ENCODE measurements at places on chromosomes 2 and 18. TPM values are rescaled to one million over a fixed set of nuclear protein-coding genes. Genes with fewer than 3 reads are reported as not detected.

- peaks cover 3% of the 10 kb centered on the region for H3K36me3 ChIP-seq
- H3K4me3 ChIP-seq, result no peak overlapping the region
- H3K4me1 ChIP-seq, result no peaks in the 10 kb centered on the region
- peaks cover 4% of the 10 kb centered on the region for H3K27me3 ChIP-seq
These were observed 15.0 kb upstream of the SPOPL start for GRCh38 chr2:138486363-138487198.

DNA sequence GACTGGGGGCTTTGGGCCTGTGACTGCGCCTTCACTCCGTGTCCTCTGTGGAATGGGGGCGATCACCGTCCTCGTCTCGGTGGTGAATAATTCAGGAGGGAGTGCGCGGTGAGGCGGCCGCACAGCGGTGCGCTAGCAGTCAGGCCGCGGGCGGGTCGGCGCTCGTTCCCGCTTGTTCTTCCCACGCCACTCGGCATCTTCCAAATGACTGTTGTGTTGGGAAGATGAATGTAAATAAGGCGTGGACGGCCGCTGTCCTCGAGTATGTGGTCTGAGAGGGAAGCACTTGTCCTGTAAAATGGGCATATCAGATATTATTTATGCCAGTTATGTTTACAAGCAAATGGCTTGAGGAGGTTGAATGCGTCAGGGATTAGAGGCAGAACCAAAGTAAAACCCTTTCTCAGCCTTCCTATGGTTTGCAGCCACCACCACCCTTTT is 608 bp upstream of the VPS4B start:
- peaks cover 7% of the 10 kb centered on the region for H3K27me3 ChIP-seq
- no peak for DNase-seq
- H3K4me1 ChIP-seq, result peaks cover 22% of the 10 kb centered on the region
- H3K27ac ChIP-seq, result peak overlapping the region; percentile 97

DNA sequence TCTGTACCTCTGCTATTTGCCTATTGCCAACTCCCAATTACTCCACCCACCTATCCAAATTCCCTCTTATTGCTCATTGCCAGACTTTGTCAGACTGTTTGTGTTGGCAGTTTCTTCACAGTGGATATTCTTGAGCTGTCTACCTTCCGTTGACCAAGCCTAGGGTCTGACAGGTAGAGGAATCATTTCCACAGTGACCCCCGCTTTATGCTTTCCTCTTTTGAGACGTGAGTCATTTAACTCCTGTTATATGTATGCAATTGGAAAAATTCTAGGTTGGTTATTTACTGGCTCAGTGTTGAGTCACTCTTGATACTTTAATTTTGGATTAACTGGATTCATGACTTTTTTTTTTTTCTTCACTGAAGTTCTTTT is 187.7 kb downstream of the IRS1 start:
- peaks cover 4% of the 10 kb centered on the region for H3K27me3 ChIP-seq
- no peak overlapping the region for H3K27ac ChIP-seq
- DNase-seq, result no peak

DNA sequence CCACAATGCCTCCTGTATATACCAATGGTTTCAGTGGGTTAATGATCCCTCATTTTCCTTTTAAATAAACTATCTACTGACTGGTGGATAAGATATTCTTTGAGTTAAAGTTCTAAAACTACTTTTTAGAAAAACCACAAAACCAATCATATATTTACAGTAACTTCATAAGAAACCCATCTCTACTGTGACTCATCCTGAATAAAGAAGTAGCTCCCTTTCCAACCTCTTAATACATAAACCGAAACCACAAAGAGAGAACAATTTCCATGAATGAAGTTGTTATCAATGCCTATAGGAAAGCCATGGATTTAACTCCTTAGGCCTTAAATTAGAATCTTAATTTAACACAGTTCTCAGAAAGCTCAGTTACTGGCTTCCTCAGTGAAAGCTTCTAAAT is 227.0 kb upstream of the SMAD7 start:
- H3K4me3 ChIP-seq, result no peak overlapping the region
- peaks cover 30% of the 10 kb centered on the region for H3K4me1 ChIP-seq
- H3K27me3 ChIP-seq, result no peaks in the 10 kb centered on the region
- no peaks in the 10 kb centered on the region for H3K36me3 ChIP-seq
- no peak overlapping the region for H3K27ac ChIP-seq

- no peak overlapping the region for H3K27ac ChIP-seq
- H3K4me1 ChIP-seq, result peaks cover 3% of the 10 kb centered on the region
- no peaks in the 10 kb centered on the region for H3K27me3 ChIP-seq
- H3K36me3 ChIP-seq, result no peaks in the 10 kb centered on the region
- no peak overlapping the region for H3K4me3 ChIP-seq
- DNase-seq, result no peak
These were observed 135.6 kb upstream of the LGALSL start for GRCh38 chr2:64318476-64318748.

GRCh38 chr2:128628996-128629395 is 310.3 kb upstream of the HS6ST1 start:
- no peak overlapping the region for H3K4me3 ChIP-seq
- no peak overlapping the region for H3K27ac ChIP-seq
- no peaks in the 10 kb centered on the region for H3K36me3 ChIP-seq
- peaks cover 18% of the 10 kb centered on the region for H3K27me3 ChIP-seq
- DNase-seq, result no peak

Gene DIPK1C
- total RNA-seq, result not detected

DNA sequence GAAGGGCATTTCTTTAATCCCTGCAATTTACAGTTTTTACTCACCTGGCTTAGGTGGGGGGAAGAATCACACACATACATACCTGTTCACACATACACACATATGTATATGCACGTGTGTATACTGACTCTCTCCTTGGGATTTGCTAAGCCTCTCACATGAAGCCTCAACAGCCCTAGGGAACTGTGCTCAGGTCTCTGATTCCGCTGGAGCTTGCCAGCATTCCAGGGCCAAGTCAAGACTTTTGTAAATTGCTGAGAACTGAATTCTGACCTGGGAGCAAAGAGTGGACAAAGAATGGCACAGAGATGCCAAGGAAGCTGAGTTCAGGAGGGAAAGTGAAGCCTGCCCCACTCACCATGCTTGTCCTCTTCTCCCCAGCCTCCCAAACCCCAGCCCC is 177.3 kb downstream of the TMEM247 start:
- no peaks in the 10 kb centered on the region for H3K36me3 ChIP-seq
- no peak overlapping the region for H3K27ac ChIP-seq
- DNase-seq, result no peak
- H3K4me1 ChIP-seq, result no peaks in the 10 kb centered on the region
- no peak overlapping the region for H3K4me3 ChIP-seq

DNA sequence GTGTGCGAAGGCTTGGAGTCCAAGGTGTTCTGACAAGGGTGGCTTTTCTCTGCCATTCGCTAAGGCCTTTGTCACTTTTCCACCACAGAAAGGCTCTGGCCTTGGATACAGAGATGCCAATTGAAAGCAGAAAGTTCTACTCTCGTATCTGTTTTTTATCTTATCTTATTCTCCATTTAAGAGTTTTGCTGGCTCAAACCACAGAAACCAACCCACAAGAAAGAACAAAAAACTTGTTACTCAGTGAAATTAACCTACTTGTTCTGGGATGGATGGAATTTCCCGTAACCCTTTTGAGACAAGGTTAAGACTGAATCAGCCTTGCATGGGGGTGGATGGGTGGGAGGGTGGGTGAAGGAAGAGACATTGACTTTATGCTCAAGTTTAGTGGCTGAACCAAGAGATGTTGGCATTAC is 221.7 kb downstream of the CDH20 start:
- peak overlapping the region; percentile 88 for H3K27ac ChIP-seq
- H3K4me1 ChIP-seq, result peaks cover 9% of the 10 kb centered on the region
- peak overlapping the region; percentile 80 for H3K4me3 ChIP-seq
- H3K36me3 ChIP-seq, result no peaks in the 10 kb centered on the region

- no peak overlapping the region for H3K4me3 ChIP-seq
- DNase-seq, result no peak
- peaks cover 45% of the 10 kb centered on the region for H3K4me1 ChIP-seq
- peak overlapping the region; percentile 64 for H3K27ac ChIP-seq
These were observed 39.5 kb downstream of the SFT2D3 start for GRCh38 chr2:127740665-127741288.

Gene CYP26B1
- not detected for total RNA-seq

DNA sequence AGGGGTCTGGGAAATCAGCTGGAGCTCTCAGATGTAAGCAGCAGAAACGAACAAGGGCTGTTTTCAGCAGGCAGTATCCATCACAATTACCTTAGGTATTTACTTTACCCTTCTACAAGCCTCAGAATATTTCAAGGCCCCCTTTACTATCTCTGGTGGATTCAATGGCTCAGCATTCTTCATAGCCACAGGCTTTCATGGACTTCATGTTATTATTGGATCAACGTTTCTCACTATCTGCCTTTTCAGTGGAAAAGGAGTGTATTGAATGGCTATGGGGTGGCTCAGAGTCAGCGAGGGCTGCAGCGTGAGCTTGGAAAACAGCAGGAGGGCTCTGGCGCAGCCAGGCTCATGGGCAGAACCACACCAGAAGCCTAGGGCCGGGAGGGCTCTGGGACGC is 16.6 kb upstream of the CHRNA1 start:
- H3K36me3 ChIP-seq, result no peaks in the 10 kb centered on the region
- DNase-seq, result no peak
- peak overlapping the region; percentile 63 for H3K27ac ChIP-seq
- H3K4me1 ChIP-seq, result peaks cover 50% of the 10 kb centered on the region

DNA sequence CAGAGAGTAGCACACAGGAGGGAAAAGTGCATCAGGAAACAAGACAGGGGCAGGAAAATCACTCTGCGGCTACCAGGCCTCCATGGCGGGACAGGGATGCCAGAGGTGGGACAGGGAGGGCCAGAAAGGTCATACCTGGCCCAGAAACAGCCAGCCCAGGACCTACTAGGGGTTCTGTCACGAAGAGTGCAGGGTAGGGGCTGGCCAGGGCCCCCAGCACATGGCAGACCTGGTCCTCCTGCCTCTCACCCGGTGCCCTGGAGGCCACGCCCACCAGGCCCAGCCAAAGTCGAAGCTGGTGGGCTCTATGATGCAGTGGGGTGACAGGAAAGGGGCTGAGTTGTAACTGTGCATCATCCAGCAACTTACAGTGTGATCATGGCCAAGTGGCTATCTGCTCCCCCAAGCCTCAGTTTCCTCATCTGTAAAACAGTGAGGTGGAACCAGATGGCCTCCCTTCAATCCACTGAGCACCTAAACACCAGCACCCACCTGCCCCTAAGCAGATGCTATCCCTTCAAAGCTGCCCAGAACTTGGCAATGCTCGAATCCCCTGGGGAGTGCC is 10.6 kb downstream of the CYP26B1 start:
- H3K36me3 ChIP-seq, result no peaks in the 10 kb centered on the region
- H3K27me3 ChIP-seq, result peaks cover 8% of the 10 kb centered on the region
- DNase-seq, result no peak
- no peak overlapping the region for H3K27ac ChIP-seq

DNA sequence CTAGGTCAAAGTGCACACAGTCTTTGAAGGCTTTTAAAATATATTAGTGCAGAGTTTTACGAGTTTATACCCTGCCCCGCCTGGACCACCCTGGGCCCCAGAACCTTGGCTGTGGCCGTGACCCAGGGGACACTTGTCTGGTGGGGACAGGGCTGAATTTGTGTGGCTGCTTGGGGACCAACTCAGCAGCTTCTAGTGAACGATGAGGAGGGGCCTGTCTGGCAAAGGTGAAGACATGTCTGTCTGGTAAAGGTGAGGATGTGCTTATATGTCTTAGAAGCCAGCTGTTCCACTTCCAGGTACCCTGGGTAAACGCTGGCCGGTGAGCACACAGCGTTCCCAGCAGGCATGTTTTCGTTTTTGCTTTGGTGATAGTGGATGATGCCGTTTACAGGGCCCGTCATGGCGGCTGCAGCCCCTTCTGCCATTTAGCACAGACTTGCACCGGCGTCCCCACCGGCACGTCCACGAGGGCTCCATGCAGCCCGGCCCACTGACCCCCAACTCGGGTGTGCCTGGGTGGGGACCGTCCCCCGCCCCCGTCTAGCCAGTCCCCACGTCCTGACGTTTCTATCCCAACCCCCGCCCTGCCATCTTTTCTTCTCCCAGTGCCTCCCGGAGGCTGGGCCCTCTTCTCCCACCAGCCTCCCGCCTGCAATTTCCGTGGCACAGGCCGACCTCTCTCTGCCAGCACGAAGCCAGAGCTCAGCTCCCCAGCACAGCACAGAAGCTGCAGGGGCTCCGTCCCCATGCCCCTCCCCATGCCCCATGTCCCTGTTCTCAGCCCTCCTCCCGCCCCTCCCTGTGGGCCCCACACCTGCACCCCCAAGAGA is 67.8 kb downstream of the SLC66A2 start:
- H3K4me3 ChIP-seq, result no peak overlapping the region
- no peak for DNase-seq
- H3K36me3 ChIP-seq, result no peaks in the 10 kb centered on the region
- H3K27me3 ChIP-seq, result no peaks in the 10 kb centered on the region

Gene CTAGE1
- total RNA-seq, result not detected

DNA sequence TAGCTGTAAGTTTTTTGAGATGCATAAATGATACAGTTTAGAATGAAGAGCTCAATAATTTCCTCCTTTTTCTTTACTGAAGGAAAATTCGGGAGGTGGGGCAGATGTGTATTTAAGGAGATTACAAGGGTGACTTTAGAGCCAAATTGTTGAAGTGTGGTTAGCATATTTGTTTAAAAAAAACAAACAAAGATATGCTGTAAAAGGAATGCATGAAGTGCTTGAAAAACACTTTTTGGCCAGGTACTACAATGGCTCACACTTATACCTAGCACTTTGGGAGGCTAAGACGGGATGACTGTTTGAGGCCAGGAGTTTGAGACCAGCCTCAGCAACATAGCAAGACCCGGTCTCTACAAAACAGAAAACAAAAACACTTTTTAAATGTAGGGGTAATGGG is 38.4 kb downstream of the CD302 start:
- DNase-seq, result no peak
- peaks cover 2% of the 10 kb centered on the region for H3K4me1 ChIP-seq
- no peak overlapping the region for H3K27ac ChIP-seq
- no peak overlapping the region for H3K4me3 ChIP-seq
- peaks cover 25% of the 10 kb centered on the region for H3K36me3 ChIP-seq

Gene C1QL2
- not detected for total RNA-seq

Gene ITGB6
- total RNA-seq, result not detected

Gene TRIM43
- not detected for total RNA-seq

GRCh38 chr2:66682476-66682875 is 247.6 kb downstream of the MEIS1 start:
- H3K36me3 ChIP-seq, result no peaks in the 10 kb centered on the region
- H3K27me3 ChIP-seq, result peaks cover 3% of the 10 kb centered on the region
- no peak overlapping the region for H3K27ac ChIP-seq

Gene DCDC2C
- total RNA-seq, result not detected

DNA sequence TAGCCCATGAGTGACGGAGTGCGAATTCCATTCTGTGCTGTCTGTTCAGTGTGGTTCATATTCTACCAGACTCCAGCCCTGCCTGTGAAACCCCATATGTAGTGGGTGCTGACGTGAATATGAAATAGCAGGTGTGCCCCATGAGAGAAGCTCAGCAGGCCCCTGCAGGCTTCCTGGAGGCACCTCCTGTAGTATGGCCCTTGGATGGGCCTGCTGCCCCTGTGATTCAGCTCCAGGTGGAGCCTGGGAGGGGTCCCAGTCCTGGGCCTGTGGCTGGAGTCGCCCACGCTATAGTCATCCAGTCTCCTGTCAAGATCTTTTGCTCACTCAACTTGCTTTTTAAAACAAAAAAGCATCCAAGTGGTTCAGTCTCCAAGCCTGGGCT is 125.5 kb downstream of the GLI2 start:
- no peaks in the 10 kb centered on the region for H3K36me3 ChIP-seq
- no peak overlapping the region for H3K27ac ChIP-seq
- H3K4me1 ChIP-seq, result no peaks in the 10 kb centered on the region

GRCh38 chr2:32425719-32426141 is 68.9 kb downstream of the BIRC6 start:
- H3K27me3 ChIP-seq, result no peaks in the 10 kb centered on the region
- H3K36me3 ChIP-seq, result peaks cover 27% of the 10 kb centered on the region
- H3K27ac ChIP-seq, result peak overlapping the region; percentile 30
- H3K4me1 ChIP-seq, result peaks cover 50% of the 10 kb centered on the region

Gene TMEM247
- total RNA-seq, result not detected

All from activated naive CD8-positive, alpha-beta T cell treated with anti-CD3 and anti-CD28 coated beads for 36 hours (primary cell).